ENCODE measurements at places on chromosomes 11 and 22. TPM values are rescaled to one million over a fixed set of nuclear protein-coding genes. Genes with fewer than 3 reads are reported as not detected.

DNA sequence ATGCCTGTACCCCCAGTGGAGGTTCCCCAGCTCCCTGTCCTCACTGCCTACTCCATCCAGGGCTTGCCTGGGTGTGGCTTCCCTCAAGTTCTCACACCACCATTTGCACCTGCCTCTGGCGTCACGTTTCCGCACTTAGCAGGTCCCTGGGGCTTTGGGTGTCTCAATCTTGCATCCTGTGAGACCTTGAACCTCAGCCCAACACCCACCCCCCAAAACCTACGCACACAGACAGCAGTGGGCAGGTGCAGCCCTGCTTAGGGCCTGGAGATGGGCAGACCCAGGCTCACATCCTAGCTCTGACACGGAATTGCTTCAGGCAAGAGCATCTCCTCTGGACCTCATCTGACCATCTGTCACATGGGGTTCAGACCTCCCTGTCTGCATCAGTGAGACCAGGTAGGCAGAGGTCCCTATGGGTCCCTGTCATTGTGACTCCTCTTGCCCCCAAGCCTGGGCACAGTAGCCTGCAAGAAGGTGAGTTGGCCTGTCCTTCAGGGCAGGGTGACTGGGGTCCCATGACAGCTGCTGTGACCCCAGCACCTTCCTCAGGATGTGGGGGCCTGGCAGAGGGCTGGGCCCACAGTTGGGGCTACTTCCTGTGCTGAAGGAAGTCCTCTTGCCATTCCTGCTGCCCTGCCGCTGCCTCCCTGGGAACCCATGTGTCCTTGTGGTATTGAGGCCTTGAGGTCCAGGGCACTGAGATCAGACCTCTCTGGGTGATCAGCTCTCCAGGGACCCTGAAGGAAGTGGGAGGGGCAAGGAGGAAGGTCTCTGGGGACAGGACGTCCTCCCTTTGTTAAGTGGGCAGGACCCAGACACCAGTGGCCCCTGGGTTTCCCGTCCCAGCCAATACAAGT lies 2.0 kb downstream of the SIPA1 start:
- no peak for DNase-seq

RIN1 gene
- total RNA-seq, result 48.3 TPM

DNA sequence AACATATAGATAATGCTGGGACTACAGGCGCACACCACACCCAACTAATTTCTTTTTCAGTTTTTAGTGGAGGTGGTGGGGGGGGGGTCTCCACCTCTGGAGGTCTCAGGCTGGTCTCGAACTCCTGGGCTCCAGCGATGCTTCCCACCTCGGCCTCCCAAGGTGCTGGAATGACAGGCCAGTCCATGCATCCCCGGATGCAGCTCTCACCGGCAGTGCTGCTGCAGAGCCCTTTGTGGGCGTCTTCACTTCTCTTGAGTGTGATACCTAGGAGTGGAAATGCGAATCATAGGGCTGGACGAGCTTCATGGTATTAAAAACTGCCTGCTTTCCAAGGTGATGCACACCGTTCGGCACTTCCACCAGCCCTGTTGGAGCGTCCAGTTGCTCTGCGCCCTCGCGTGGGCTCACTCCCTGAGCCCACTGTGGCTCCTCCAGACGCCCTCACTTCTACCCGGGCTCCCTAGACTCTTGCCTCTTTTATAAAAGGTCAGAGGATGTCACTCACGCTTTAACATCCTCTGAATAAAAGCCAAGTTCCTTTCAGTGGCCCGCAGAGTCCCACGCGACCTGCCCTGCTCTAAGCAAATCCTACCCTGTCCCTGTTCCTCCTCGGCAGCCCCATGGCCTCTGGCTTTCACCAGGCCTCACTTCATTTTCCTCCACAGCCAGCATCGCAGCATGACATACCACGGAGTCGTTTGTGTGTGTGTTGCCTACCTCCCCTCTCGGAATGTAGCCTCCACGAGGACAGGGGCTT lies 837 bp upstream of the BID start:
- no peak for DNase-seq

- no peak for DNase-seq
Measured at GRCh38 chr11:63805844-63806415, 7.3 kb upstream of the SPINDOC start.

DNA sequence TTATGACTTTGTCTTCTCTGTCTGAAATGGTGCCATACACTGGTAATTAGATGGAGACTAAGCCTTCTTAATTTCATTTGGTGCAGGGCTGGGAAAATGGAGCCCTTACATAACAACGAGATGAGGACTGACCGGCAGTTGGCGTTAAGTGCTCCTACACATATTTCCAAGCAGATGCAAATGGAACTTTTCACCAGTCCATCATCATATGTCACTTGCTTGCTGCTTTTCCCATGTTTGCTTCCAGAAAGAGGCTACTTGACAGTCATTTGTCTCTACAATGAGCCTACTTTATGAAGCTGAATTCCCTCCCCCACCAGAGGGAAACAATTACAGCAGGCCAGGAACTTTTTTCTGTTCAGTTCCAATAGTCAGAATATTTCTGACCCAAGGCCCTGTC lies 32.6 kb downstream of the SVIP start:
- DNase-seq, result no peak

GRCh38 chr11:125448136-125448535 lies 47.9 kb downstream of the FEZ1 start:
- no peak for DNase-seq

OR5P2 gene
- total RNA-seq, result 2.8 TPM

- DNase-seq, result no peak
Measured at GRCh38 chr11:7894251-7894650, 36.8 kb downstream of the OR10A6 start.

DNA sequence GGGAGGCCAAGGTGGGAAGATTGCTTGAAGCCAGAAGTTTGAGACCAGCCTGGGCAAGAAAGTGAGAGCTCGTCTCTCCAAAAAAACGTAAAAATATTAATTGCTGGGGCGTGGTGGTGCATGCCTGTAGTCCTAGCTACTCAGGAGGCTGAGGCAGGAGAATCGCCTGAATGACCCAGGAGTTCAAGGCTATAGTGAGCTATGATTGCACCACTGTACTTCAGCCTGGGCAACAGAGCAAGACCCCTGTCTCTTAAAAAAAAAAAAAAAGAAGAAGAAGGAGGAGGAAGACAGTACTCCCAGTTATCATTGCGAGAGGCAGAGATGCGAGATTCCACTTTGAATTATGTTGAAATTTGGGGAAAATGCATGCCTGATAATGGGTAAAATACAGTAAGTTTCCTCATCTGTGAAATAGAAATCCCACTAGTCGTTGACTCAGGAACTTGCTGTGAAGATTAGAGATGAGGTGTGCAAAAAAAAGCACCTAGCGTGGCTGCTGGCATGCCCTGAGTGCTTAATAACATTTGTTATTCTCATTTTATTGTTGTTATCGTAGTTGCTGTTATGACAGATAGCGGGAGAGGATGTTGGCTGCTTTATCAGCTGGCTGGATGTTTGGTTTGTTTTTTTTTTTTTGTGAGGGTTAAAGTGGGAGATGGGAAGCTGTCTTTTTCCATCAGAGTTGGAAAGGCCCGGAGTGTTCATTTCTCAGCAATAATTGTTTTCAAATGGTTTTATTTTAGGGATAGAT lies 33.4 kb downstream of the BCR start:
- no peak for DNase-seq

DNA sequence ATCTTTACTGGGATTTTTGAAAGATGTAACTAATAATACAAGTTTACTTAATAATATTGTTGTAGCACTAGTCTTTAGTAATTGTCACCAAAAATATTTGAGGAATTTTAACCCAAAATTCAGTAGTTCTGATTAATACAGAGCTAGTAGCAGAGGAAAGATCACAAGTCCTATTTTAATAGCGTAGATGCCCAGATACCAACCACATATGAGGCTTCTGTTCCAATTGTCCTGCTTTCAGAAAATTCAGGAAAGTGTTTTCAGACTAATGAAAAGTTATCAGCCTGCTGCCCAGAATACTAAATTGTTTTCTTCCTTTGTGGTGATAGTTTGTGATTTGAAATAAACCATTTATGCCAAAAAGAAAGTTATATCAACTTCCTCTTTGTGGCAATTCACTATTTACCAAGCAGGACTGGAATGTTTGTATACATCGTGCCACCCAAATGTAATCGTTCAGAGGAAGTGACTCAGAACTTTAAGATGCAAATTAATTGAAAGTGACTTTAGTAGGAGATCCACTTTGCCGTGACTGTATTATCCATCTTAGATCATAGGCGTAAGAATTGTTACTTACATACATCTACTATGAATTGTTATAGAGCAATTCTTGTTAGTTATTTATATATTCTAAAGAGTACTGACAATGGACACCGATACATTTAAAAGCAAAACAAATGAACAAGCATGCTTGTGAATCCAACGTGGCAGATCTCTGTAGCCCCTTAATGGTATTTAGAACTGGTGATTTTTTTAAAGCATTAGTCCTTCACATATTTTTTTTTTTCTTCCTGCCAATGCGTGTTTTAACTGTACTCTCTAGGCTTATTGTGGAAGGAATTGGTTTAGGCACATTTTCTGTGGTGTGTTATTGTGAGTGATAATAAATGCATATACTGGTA lies 231.0 kb downstream of the DDX10 start:
- no peak for DNase-seq

DNA sequence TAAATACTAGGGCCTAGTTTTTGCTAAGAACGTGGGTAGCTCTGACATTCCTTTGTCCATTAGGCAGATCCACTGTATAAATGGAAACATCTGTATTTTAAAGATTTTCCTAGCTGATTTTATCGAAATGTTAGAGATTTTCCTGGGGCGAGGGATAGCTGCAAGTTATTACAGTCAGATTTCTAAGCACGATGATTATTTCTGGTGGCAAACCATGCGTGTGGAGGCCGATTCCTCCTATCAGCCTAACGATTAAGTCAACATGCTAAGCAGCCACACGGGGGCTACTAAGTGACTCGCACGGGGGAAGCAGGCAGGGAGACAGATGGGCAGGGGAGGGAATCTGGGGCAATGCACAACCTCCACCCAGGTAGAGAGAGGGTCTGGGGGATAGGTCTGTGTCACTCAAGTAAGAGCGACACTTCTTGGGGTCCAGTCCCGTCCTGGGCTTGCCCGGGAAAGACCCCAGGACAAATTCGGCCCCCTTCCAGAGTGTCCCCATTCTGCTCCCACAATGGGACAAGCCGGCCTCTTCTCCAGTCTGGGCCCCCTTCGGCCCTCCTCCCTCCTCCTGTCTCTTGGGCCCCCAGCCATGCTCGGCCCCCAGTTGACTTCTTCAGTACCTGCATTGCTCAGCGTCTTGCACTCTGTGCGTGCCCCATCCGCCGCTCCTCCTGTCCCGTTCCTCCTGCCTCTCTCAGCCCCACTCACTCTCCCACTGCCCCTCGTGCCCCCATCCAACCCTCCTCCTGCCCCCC lies 571 bp downstream of the C11orf24 start:
- DNase-seq, result peak; percentile 92

DNA sequence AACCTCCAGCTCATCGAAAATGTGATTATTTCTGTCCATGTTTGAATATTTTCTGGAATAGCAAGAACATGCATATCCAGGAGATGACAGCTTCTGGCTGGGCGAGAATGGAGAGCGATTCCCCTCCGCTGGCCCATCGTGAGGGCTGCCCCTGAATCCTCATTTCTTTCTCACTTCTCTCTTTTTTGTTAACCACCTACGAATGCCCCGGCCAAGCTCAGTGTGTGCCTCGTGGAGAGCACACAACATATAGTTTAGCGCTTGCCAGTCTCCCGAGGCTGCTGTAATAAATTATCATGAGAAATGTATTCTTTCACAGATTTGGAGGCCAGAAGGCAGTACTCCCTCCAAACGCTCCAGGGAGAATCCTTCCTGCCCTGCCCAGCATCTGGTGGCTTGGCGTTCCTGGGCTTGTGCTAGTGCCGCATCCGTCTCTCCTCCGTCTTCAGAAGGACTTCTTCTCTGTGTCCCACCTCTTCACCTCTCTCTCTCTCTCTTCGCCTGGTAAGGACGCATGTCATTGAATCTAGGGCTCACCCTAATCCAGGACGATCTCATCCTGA lies 1306.0 kb downstream of the TBC1D22A start:
- no peak for DNase-seq

ANO9 gene
- total RNA-seq, result 108 TPM

GRCh38 chr22:25629613-25630012 lies 65.1 kb downstream of the GRK3 start:
- DNase-seq, result no peak

GRCh38 chr11:109511598-109511997 lies 89.6 kb downstream of the C11orf87 start:
- DNase-seq, result no peak

DNA sequence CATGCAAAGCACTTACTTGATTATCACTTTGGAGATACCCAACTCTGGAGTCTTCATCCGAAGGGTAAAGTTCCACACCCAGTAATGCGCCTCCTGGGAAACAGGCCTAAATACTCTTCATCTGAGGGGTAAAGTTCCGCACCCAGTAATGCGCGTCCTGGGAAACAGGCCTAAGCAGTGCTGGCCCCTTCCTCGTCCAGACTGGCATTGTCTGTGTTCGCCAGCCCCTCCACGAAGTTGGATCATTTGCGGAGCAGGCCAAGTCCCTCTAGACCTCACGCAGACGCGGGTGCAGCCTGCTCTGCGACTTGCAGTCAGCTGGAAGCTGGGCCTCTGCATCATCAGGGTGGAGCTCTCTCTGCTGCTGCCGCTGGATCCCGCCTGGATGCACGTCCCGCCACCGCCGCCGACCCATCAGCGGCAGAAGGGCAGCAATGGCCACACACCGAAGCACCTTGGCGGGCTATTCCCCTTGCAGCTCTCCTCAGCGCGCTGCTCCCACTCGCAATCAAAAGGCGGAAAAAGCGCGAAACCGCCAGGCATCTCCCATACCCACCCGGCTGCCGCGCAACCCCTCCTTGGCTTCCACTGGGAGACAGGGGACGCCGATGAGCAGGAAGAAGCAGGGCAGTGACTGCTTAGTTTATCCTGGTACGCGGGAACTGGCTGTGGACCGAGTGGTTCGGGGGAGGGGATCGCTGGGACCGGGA lies 34.1 kb upstream of the GLYATL1 start:
- no peak for DNase-seq

GRCh38 chr11:123439616-123440015 lies 9.5 kb downstream of the GRAMD1B start:
- DNase-seq, result peak; percentile 56

ZP1 gene
- total RNA-seq, result not detected

- DNase-seq, result peak; percentile 86
Measured at GRCh38 chr11:118918128-118918685, 7.5 kb downstream of the BCL9L start.

GRCh38 chr22:32800158-32800882 lies 1.2 kb upstream of the TIMP3 start:
- DNase-seq, result no peak

OR8G5 gene
- total RNA-seq, result not detected

RBFOX2 gene
- 54.3 TPM for total RNA-seq

DNA sequence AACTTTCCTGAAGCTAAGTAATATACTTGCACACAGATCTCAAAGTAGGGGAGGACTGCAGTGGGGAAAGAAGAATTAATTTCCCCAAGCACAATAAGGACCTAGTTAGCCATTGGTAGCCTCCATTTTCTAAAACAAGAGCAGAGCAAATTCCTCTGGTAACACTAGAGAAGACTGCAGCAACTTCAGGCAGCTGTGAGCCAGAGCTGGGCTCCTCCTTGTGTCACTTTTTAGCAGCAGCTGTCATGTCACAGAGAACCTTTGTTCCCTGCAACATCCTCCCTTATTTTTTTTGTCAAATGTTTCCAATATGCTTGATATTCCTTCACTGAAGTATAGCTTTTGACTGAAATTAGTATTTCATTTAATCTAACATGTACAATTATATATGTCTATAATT lies 54.4 kb downstream of the RRAS2 start:
- no peak for DNase-seq

- no peak for DNase-seq
Measured at GRCh38 chr22:40473703-40474102, 103.3 kb downstream of the SGSM3 start.

GRCh38 chr11:75147191-75147874 lies 3.6 kb upstream of the SLCO2B1 start:
- peak; percentile 78 for DNase-seq

All from lower leg skin (tissue), 4 donors.